CD4-positive, CD25-positive, alpha-beta regulatory T cell (primary cell): ENCODE measurements at places on chromosomes 6 and 20.
A peak's percentile ranks its signal among the peaks of the same experiment; 100 is the strongest.

- peak overlapping the region; percentile 99 for H3K4me3 ChIP-seq
- no peak for DNase-seq
- no peaks in the 10 kb centered on the region for H3K27me3 ChIP-seq
- peaks cover 12% of the 10 kb centered on the region for H3K36me3 ChIP-seq
- no peak overlapping the region for H3K27ac ChIP-seq
Measured at GRCh38 chr6:144153260-144153659, 2.9 kb downstream of the STX11 start.

- H3K4me3 ChIP-seq = no peak overlapping the region
- H3K27me3 ChIP-seq = no peaks in the 10 kb centered on the region
- H3K4me1 ChIP-seq = no peaks in the 10 kb centered on the region
- DNase-seq = peak; percentile 55
- H3K36me3 ChIP-seq = peaks cover 11% of the 10 kb centered on the region
Measured at GRCh38 chr20:18632196-18632789, 44.4 kb downstream of the DTD1 start.

DNA sequence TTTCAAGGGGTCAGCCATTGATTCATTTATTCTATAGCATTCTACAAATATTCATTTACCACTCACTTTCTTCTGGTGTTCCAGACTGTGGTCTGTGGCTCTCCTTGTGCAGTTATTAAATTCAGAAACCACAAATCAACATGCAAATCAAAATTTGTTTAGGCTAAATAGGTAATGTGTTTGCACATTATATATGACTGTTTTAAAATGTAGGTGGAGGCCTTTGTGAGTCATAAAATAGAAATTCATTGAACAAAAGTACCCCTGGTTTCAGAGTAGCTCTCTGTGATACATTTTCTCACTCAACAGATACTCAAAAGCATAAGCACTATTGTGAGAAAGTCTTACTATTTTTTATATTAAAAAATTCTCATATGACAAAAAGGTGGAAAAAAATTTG is 385.5 kb upstream of the TSHZ2 start:
- H3K36me3 ChIP-seq = no peaks in the 10 kb centered on the region
- no peak overlapping the region for H3K4me3 ChIP-seq
- no peak for DNase-seq
- no peaks in the 10 kb centered on the region for H3K4me1 ChIP-seq
- H3K27ac ChIP-seq = no peak overlapping the region

DNA sequence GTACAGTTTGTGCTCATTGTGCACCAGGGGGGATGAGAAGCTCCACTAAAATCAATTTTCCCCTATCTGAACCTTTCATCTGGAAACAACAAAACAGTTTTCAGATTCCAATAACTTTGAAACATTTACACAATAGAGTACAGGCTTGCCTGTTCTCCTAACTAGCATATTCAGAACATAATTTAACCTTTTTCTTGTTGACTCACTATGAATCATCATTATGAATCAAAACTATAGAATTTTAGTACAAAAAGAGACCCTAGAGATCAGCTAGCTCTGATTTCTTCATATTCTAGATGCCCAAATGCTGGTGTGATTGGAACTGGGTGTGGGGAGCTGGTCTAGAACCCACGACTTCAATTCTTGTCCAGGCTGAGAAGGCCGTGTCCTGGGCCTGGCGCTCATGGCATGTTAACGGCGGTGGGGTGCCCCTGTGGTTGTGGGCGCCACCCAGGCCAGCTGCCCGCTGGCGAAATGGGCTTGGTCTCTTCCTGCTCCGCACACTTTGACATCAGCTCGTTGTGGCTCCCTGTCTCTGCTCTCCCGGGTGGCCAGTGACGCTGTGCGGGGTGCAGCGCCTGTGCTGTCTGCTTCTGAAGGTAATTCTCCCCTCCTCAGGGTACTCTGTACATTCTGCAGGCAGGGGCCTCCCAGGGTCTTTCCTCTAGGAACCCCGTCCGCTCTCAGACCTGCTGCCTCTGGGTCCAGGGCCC is 29.9 kb upstream of the AGPAT4 start:
- H3K27me3 ChIP-seq = no peaks in the 10 kb centered on the region
- no peaks in the 10 kb centered on the region for H3K4me1 ChIP-seq
- no peak overlapping the region for H3K4me3 ChIP-seq
- H3K36me3 ChIP-seq = no peaks in the 10 kb centered on the region
- no peak for DNase-seq

DNA sequence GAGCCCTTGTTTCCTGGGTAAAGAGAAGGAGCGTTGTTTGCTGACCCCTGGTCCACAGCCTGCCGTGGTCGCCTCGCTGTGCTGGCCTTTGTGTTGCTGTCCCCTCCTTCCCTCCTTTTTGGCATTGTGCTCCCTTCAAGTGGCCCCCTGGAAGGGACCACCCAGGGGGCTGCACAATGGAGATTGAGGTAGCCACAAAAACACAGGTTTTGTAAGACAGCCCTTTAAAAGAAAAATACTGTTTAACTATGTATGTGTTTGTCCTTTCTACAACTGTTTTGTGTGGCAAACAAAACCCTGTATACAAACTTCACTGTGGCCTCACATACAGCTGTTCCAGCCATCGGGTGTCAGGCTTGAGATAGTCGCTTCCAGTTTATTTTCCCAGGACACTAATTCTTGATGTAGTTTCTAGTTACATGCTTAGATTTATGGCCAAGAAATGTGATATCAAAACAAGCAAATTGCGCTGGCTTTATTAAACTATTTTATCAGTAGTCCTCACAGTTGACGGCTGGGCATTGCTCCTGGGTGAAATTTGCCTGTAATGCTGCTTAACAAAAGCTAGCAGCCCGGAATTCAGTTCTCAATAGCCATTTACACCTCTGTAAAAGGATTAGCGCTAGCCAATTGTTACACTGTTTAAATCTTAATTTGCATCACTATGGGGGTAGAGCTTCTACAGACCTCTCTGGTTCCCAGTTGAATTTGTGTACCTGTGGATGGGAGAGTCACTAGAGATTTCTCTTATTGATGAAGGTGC is 64.1 kb downstream of the KIZ start:
- H3K27ac ChIP-seq = no peak overlapping the region
- H3K4me1 ChIP-seq = no peaks in the 10 kb centered on the region
- no peaks in the 10 kb centered on the region for H3K36me3 ChIP-seq
- no peak overlapping the region for H3K4me3 ChIP-seq
- no peaks in the 10 kb centered on the region for H3K27me3 ChIP-seq

GRCh38 chr20:10673176-10673841 is 490 bp downstream of the JAG1 start:
- no peak overlapping the region for H3K27ac ChIP-seq
- DNase-seq = no peak
- peaks cover 35% of the 10 kb centered on the region for H3K4me1 ChIP-seq
- H3K4me3 ChIP-seq = no peak overlapping the region

GRCh38 chr6:145621776-145622175 is 113.5 kb downstream of the EPM2A start:
- no peak overlapping the region for H3K4me3 ChIP-seq
- H3K27me3 ChIP-seq = no peaks in the 10 kb centered on the region
- no peak overlapping the region for H3K27ac ChIP-seq
- DNase-seq = no peak

- no peak overlapping the region for H3K27ac ChIP-seq
- H3K27me3 ChIP-seq = no peaks in the 10 kb centered on the region
- DNase-seq = no peak
- H3K4me3 ChIP-seq = no peak overlapping the region
- H3K36me3 ChIP-seq = peaks cover 25% of the 10 kb centered on the region
Measured at GRCh38 chr20:34047917-34048316, 54.2 kb downstream of the RALY start.

DNA sequence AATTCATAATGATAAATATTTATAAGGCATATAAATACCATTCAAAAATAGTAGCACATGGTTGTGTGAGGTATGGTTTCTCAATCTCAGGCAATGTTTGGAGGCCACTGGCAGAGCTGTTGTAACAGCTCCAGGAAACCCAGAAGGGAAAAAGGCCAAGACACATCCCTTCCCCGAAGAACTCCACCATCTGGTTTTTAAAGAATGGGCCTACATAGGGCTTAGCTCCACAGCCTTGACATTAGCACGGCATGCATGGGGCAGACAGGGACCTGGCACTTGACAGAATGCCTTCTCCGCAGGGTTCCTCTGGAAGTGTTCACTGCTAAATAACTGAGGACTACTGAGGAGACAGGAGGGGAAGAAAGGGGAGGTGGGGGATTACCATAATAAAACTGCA is 16.1 kb upstream of the FOXO3 start:
- no peaks in the 10 kb centered on the region for H3K27me3 ChIP-seq
- DNase-seq = no peak
- no peak overlapping the region for H3K4me3 ChIP-seq
- H3K4me1 ChIP-seq = peaks cover 7% of the 10 kb centered on the region
- H3K27ac ChIP-seq = no peak overlapping the region

DNA sequence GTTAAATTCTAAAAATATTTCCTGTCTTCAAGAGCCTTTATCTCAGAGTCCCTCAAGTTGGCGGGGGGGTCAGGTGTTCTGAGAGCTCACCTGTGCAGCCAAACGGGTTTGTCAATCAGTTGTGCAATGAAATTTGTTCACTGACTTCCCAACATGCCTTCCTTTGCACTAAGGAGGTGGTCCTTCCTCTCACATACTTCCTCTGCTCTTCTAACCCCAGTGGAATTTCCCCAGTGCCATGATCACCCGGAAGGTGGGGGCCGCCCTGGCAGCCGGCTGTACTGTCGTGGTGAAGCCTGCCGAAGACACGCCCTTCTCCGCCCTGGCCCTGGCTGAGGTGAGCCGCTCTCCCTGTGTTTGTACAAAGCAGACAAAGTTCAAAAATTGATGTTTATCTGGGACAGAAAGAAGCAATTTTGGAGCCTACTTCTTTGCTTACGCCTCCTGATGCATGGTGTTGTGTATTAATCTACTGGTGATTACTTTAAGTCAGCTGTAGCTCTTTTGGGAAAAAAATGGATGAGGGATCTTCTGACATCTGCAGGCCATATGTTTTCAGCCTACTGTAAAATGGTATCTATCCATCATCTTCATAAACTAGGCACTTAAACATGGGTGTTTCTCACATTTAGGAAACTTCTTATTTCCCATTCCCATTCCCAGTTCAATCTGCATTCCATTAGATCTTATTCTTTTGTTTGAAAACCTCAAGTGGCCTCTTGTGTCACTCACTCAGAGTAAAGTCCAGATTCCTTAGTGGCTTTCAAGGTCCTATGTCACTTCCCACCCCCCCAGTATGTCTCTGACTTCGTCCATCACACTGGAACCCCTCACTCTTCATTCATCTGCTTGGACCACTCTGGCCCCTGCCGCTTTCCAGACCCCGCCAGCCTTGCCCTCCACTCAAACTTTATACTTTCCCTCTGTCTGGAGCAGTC is 10.1 kb downstream of the ALDH5A1 start:
- no peaks in the 10 kb centered on the region for H3K27me3 ChIP-seq
- no peak overlapping the region for H3K4me3 ChIP-seq
- no peaks in the 10 kb centered on the region for H3K4me1 ChIP-seq
- H3K27ac ChIP-seq = no peak overlapping the region

- H3K27me3 ChIP-seq = no peaks in the 10 kb centered on the region
- no peak overlapping the region for H3K4me3 ChIP-seq
- H3K27ac ChIP-seq = no peak overlapping the region
- no peak for DNase-seq
Measured at GRCh38 chr20:50237349-50237748, 46.7 kb downstream of the CEBPB start.

DNA sequence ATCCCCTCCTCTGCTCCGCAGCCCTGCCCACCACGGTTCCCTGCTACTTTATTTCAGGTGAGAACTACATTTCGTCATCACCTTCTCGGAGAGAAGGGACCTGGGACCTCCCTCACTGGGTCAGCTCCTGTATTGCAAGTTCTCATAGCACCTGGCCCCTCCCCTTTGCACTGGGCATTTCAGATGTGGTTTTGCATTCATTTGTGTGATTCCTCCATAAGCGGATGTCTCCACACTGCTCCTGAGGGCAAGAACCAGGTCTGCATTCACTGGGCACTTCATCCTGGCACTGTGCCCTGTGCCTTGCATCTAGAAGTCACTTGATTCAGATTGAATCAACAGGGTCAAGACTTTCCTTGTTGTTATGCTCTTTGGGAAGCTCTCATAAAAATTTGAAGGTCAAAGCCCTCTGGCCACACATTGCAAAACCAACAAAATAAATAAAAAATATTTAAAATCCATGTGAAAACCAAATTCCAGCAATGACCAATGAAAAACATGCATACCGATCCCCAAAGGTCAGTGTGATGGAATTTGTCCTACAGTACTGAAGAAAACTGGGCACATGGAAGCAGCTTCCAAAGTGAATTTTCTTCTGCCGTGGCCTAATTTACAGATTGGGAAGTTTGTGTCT is 89.1 kb upstream of the F13A1 start:
- H3K4me1 ChIP-seq = no peaks in the 10 kb centered on the region
- no peak overlapping the region for H3K27ac ChIP-seq
- no peaks in the 10 kb centered on the region for H3K27me3 ChIP-seq
- no peaks in the 10 kb centered on the region for H3K36me3 ChIP-seq
- DNase-seq = no peak
- H3K4me3 ChIP-seq = no peak overlapping the region

GRCh38 chr20:60125513-60125912 is 167.3 kb downstream of the CDH26 start:
- H3K4me1 ChIP-seq = no peaks in the 10 kb centered on the region
- no peak overlapping the region for H3K4me3 ChIP-seq
- H3K27me3 ChIP-seq = no peaks in the 10 kb centered on the region
- H3K27ac ChIP-seq = no peak overlapping the region
- H3K36me3 ChIP-seq = no peaks in the 10 kb centered on the region

DNA sequence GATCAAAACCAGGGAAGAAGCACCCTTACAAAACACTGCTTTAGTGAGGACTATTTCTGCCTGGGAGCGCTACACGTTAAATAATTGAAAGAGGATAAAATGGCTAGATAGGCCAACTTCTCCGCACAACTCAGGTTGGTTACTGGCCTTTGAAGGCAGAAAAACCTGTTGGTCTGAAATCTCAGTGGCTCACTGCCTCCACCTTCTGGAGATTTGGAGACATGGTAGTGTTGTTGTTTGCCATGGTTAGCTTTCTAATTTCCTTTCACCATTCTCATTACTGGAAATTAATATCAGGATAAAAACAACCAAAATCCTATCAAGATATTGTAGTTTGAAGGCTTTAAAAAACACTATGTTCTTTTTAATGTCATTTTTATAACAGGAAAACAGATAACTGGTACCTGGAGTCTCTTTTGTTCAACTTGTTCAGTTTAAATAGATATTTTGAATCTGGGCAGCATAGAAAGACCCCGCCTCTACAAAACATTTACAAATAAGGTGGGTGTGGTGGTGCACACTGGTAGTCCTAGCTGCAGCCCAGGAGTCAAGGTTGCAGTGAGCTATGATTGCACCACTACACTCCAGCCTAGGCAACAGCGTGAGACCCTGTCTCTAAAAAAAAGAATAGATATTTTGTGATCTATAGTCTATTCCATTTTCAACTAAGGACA is 27.5 kb upstream of the BCLAF1 start:
- peak; percentile 72 for DNase-seq
- H3K27me3 ChIP-seq = no peaks in the 10 kb centered on the region
- H3K4me1 ChIP-seq = no peaks in the 10 kb centered on the region
- H3K4me3 ChIP-seq = no peak overlapping the region
